HT-29 (cell line): ENCODE measurements at places on chromosomes 5 and 9.

DNA sequence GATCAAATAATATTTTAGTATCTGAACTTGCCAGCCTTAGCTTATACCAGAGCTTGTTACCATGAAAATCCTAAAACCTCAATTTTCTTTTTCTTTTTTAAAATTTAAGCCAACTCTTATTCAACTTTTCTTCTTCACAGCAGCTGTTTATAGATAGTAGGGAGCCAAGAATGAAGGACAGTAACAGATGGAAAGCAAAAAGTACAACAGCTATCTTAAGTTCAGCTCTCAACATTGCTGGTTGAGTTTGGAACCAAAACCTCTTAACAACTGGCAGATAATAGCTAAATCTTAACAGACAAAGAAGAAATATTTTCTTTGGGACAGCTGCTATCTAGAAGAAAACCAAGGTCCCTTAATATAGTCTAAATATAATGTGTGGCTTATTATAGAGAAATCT, 74.7 kb downstream of the PJA2 start:
- no peak for DNase-seq

GRCh38 chr5:90658620-90659019, 100.0 kb downstream of the ADGRV1 start:
- DNase-seq, result no peak

DNA sequence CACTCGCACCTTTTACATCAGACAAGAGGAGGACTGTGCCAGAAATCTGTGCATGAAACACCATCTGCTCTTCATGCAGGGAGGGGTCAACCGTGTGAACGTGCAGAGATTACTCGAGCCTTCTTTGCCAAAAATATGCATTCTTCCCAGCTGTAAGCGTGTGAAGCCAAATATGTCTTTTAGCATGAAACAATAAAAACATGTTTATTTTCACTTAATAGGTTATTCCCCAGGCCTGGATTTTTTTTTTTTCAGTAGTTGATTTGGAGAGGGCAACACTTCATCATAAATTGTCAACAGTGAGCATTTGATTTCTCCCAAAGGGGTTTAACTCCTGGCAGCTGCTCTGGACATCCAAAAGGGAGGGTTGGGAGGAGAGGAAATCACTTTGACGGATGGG, 23.8 kb downstream of the PLAC8L1 start:
- no peak for DNase-seq

- no peak for DNase-seq
These were observed 184.2 kb downstream of the FSTL4 start for GRCh38 chr5:133428072-133428660.

DNA sequence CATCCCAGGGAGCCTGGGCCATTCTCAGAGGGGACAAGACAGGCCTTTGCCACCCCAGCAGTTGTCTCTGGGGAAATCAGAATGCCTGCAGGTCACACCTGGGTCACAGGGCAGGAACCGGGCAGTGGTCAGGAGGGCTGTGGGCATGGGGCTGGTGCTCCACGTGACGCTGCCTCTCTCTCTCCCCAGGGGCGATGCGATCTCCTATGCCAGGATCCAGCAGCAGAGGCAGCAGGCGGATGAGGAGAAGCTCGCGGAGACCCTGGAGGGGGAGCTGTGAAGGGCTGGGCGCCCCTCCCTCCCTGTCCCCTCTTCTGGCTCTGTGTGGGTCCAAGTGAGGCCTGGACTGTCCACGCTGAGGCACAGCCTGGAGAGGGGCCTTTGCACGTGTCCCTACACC, 8.6 kb downstream of the CACFD1 start:
- no peak for DNase-seq

DNA sequence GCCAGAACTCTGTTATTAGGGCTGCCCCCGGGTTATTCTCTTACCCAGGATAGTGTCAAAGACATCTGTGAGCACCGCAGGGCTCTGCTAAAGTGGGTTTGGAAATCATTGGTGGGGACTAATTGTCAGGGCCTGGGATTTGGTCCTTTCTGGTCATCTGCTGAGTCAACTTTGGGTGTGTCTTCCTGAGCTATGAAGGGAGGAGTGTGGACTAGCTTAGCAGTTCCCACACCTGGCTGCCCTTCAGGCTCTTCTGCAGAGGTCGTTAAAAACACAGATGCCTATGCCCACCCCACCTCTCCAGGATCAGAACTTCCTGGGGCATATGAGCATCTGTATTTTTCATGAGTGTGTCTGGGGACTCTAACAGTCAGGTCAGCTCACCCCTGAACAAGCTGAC, 352.2 kb downstream of the SLIT3 start:
- no peak for DNase-seq

GRCh38 chr5:74021126-74021525, 395.1 kb downstream of the ARHGEF28 start:
- DNase-seq, result no peak

- DNase-seq, result no peak
These were observed 72.3 kb downstream of the NIPSNAP3B start for GRCh38 chr9:104836235-104836634.

- DNase-seq, result no peak
These were observed 7.3 kb downstream of the CDC26 start for GRCh38 chr9:113267911-113268566.

DNA sequence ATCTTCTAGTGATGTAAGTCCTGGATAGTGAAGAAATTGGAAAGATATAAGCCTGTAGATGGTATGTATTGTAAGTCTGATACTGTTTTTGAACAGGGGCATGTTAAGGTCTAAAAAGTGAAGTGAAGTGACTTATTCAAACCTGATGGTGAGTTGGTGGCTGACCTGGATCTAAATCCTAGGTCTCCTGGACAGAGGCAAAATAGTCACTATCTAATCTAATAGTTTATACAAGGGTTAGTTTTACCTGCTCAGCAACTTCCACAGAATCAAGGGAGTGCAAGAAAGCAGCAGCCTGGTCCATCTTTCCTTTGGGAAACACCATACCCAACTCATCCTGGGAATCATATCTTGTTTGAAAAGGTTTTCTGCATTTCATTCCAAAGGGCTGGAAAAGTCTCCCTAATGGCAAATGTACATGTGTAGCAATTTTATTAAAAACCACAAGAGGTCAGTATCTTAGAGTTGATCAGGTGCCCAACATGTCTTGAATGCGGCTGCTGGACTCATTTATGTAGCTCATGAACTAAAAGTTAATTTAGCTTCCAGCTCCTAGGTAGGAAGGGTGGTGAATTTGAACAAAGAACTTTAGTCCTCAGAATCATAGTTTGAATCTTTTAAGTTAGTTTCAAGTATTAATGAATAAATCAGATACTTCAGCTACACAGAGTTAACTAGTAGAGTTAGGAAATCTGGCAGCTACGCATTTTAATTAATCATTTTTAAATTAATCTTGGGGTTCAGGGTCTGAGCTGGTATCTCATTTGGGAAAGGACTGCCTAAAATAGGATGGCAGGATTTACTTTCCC, 26.0 kb downstream of the SKP2 start:
- peak; percentile 58 for DNase-seq

DNA sequence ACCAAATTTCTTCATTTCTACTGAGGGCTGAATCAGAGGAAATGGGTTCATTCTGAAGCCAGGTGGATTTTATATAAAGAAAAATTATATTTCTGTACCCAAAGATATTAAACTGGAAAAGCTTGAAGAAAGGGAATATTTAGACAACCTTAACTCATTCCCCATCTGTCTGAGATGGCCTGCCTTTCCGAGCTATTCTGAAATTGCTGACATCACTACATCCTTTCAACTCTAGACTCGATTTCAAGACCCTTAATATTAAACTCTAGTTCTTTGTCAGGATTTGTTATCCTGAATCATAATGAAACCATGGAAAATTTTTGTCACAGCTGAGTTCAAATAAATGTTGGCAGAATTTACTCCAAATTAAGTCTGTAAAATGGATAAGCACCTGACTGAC, 818.5 kb upstream of the SEMA6A start:
- DNase-seq, result no peak

DNA sequence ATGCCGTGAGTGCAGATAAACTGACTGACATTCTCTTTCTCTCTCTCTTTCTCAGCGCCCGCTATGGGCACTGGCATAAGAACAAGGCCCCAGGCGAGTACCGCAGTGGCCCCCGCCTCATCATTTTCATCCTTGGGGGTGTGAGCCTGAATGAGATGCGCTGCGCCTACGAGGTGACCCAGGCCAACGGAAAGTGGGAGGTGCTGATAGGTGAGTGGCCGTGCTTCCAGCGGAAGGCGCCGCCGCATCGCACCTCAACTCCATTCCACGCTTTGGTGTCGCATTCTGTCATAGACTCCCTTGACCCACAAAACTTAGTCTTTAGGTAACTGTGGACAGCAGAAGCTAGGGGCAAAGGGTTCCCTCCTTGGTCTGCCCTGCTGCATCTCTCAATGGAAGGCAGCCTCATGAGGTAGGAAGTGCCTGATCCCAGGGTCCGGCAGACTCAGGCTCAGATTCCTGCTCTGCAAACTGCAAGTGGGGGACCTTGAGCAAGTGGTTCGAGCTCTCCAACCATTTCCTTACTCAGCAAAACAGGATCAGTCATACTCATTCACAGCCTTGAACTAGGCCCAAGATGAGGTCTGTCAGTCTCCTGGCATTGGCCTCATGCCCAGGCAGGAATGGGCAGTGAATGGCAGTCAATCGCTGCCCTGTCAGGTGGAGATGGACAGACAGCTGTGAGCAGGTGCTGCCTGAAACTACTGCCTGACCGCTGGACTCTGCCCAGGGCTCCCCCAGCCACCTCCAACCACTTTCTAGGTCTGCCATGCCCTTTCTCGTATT, 24.2 kb upstream of the CFAP157 start:
- DNase-seq, result no peak

DNA sequence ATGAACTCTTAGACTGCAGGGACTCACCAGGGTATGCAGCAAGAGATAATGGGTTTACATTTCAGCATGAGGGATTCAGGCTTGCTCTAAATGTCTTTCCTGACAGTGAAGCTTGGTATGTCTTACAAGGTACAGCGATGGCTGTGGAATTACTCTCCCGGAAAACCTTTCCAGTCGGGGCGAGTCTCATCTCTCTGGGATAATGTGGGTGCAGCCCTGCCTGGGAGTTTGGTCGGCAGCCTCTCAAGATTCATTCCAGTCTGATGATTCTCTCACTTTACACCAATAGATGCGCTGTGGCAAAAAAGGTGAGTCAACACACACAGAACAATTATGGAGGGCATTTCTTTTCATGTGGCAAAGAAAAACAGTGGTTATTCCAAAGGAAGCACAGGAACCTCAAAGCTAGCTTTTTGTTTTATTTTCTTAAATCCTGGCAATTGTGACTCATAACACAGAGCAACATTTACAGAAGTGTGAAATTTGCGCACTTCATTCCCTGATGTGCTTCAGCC, 190.3 kb downstream of the DCP2 start:
- peak; percentile 37 for DNase-seq
